ENCODE measurements at places on chromosomes 13 and 19. TPM values are rescaled to one million over a fixed set of nuclear protein-coding genes. Genes with fewer than 3 reads are reported as not detected.

ZNF112 gene
- 7.1 TPM for total RNA-seq

- H3K36me3 ChIP-seq: no peaks in the 10 kb centered on the region
- H3K4me1 ChIP-seq: peaks cover 39% of the 10 kb centered on the region
- DNase-seq: peak; percentile 30
- H3K27ac ChIP-seq: peak overlapping the region; percentile 95
These were observed 73.8 kb downstream of the GADD45B start for GRCh38 chr19:2549701-2550191.

GRCh38 chr19:30888937-30889336 is 460.3 kb downstream of the TSHZ3 start:
- no peaks in the 10 kb centered on the region for H3K4me1 ChIP-seq
- DNase-seq: no peak
- H3K27ac ChIP-seq: no peak overlapping the region
- no peak overlapping the region for H3K4me3 ChIP-seq
- peaks cover 2% of the 10 kb centered on the region for H3K27me3 ChIP-seq

GRCh38 chr13:72005455-72005854 is 138.5 kb upstream of the DACH1 start:
- DNase-seq: no peak
- H3K36me3 ChIP-seq: no peaks in the 10 kb centered on the region
- peaks cover 8% of the 10 kb centered on the region for H3K4me1 ChIP-seq
- H3K27me3 ChIP-seq: no peaks in the 10 kb centered on the region
